ENCODE measurements at places on chromosomes 16 and 17.

GRCh38 chr16:2064368-2064945 lies 16.7 kb downstream of the TSC2 start:
- DNase-seq, result no peak

- DNase-seq, result no peak
Observed at GRCh38 chr17:13784434-13785095, 182.8 kb upstream of the HS3ST3A1 start.

GRCh38 chr16:28623172-28623711 lies 13.4 kb upstream of the SULT1A1 start:
- no peak for DNase-seq

DNA sequence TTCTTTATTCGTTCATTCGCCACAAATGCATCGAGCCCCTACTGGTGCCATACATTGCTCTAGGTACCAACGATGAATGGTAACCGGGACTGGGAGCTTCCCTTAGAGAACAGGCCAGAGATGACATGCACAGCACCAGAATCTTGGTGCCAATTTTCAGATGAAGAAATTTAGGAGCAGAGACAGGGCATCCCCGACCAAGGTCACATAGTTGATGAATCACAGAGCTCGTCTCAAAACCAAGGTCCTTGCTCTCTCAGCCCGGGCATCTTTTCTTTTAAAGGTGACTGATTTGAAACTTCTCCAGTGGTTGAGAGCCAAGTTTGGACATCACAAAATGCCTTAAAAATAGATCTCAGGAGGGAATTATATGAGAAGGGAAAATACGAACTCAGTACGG lies 73.2 kb upstream of the C16orf82 start:
- DNase-seq, result no peak

All from head of caudate nucleus (tissue), 42 donors.